ENCODE measurements at places on chromosomes 16 and 17.

GRCh38 chr17:48579760-48580554 is 1.8 kb upstream of the HOXB4 start:
- DNase-seq, result no peak

DNA sequence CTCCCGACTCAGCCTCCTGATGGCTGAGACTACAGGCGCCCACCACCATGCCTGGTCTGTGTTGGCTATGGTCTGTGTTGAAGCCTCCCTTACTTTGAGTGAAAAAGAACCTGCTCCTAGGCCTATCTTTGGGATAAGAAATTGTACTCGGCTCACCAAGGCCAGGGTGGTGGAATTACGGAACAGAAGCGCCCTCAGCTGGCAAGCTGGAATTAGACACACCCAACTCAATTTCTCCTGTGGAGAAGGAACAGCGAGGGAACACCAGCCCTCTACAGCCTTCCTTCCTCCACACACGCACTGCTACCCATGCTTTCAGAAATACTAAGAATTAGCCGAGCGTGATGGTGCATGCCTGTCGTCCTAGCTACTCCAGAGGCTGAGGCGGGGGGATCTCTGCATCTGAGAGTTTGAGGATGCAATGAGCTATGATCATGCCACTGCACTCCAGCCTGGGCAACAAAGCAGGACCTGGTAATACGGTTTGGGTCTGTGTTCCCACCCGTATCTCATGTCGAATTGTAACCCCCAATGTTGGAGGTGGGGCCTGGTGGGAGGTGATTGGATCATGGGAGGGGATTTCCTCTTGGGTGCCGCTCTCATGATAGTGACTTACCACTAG is 40.1 kb upstream of the RBBP6 start:
- no peak for DNase-seq

- no peak for DNase-seq
These were observed 145.7 kb downstream of the STXBP4 start for GRCh38 chr17:55114283-55114682.

DNA sequence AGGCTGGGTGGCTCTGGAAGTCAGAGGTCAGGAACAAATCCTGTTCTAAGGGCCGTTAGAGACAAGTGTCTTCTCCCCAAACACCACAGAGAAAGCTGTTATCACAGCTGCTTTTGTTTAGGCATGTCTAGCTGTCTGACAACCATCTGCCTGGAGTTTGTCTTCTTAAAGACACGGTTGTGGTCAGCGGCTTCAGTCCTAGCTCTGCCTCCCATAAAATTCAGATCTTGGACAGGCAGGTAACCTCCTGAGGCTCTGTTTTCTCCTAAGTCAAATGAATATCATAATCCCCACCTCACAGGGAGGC is 2.3 kb upstream of the ITGA3 start:
- DNase-seq, result no peak
